Smooth muscle cell of trachea (primary cell): ENCODE measurements at places on chromosomes 7 and 10. TPM values are rescaled to one million over a fixed set of nuclear protein-coding genes. Genes with fewer than 3 reads are reported as not detected.

The HDAC9 gene
- 5.2 and 10.3 TPM in 2 replicates for total RNA-seq

The PAPOLB gene
- under 0.01 and 0.15 TPM in 2 replicates for total RNA-seq

The SYCE1 gene
- total RNA-seq = 0.33 TPM in 1 of 2 replicates, not detected in the other

The GSDME gene
- 37.7 and 75.3 TPM in 2 replicates for total RNA-seq

The NKX1-2 gene
- under 0.01 TPM in 1 of 2 replicates, not detected in the other for total RNA-seq

The C10orf95 gene
- total RNA-seq = not detected in 2 replicates

The RADIL gene
- 1.2 and 1.3 TPM in 2 replicates for total RNA-seq

The ZNF862 gene
- 8.1 and 17.9 TPM in 2 replicates for total RNA-seq

The CPA4 gene
- total RNA-seq = 3.8 and 8.4 TPM in 2 replicates
